Memory B cell (primary cell): ENCODE measurements at places on chromosomes 16 and 17.

DNA sequence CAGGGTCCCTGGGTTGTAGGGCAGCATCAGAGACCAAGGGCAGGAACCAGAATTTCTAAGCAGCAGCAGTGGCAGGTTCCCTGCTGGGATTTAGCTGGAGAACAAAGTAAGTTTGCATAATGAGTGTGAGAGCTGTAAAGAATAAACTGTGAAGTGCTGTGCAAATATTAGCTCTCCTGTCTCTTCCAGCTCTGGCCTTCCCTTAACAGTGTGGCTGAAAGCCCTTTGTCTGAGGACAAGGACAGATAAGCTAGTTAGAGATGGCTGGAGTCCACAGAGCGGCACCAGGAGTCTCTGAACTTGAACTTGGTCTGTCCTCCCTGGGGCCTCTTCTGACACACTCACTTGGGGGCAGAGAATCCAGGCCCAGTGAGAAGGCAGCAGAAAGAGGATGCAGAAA is 98.2 kb upstream of the WSCD1 start:
- DNase-seq: no peak

- no peak for DNase-seq
These were observed 27.3 kb downstream of the COX4I1 start for GRCh38 chr16:85826686-85827247.

GRCh38 chr17:47760409-47761140 is 27.5 kb downstream of the TBX21 start:
- no peak for DNase-seq

- no peak for DNase-seq
These were observed at the start of gene PRR35 for GRCh38 chr16:560204-560700. TSS of gene PRR35 (plus strand) at chr16:560394. CDS start at chr16:563295, 2,901 bp downstream.

DNA sequence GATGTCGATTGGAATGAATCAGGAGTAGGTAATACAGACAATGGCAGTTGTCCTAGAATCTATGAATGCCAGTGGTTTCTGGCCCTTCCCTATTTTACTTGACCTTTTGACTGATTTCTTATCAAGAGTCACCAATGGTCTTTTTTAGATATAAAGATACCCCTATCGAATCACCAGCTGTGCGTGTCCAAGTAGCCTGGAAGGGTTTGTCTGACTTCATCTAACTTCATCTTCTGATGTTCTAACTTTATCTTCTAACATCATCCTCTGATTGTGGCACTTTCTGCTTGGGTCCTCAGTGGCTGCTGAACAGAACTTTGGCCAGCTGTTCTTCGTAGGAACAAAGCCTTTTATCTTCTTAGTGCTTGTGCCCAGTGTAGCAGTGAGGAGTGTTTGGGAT is 129.7 kb downstream of the MSI2 start:
- no peak for DNase-seq

GRCh38 chr16:81902025-81902424 is 109.2 kb downstream of the SDR42E1 start:
- no peak for DNase-seq

DNA sequence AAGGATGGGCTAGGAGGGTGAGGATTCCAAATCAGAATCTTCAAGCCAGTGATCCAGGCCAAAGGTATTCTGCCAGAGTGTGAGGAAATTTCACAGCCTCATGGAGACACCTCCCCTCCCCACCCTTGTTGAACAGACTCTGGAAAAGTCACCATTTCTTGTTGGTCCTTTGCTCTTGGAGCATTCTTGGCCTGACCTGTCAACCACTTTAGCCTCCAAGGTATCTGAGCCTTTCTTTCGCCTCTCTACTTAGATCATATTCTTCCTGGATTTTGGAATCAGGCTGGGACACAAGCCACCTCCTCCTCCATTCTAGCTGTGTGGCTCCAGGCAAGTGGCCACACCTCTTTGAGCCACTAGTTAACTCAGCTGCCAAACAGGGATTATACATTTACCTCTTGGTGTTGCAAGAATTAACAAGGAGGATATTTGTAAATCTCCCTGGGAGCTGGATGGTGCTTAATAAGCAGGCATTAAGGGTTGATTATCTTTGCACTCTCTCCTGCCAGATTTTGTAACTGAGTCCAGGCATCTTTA is 193.5 kb downstream of the WWOX start:
- no peak for DNase-seq

DNA sequence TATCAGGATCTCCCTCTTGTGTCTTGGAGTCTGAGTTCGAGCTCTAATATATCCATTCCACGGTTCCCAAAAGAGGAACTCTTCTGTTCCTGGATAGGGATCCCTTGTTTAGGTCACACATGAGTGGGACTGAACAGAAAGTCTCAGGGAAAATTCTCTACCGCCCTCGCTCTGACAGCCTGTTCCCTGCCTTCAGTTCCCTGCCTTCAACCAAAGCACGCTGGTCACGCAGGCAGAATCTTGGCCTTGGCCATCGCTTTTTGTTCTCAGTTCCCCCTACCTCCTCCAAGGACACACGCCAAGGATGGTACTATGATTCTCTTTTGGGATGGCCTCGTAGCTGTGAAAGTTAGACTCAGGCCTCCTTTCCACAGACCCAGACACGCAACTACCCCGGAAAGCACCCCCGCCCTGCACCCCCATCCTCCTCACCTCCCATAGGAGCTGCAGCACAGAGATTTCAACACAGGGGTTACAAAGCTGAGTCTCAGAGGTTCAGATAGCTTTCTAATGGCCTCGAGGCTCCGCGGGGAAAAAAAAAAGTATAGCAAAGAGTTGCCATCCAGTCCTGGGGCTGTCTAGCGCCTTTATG is 1.5 kb upstream of the SHISA6 start:
- DNase-seq: no peak

GRCh38 chr17:65678546-65678945 is 117.1 kb upstream of the AXIN2 start:
- DNase-seq: no peak

- DNase-seq: no peak
These were observed 161.4 kb downstream of the SDK2 start for GRCh38 chr17:73482894-73483293.

- no peak for DNase-seq
These were observed 860 bp upstream of the DCAF7 start for GRCh38 chr17:63549289-63549945.

GRCh38 chr17:33561569-33562334 is 268.7 kb upstream of the ASIC2 start:
- DNase-seq: no peak

- DNase-seq: no peak
These were observed 44.4 kb upstream of the ARL4D start for GRCh38 chr17:43354371-43354770.

DNA sequence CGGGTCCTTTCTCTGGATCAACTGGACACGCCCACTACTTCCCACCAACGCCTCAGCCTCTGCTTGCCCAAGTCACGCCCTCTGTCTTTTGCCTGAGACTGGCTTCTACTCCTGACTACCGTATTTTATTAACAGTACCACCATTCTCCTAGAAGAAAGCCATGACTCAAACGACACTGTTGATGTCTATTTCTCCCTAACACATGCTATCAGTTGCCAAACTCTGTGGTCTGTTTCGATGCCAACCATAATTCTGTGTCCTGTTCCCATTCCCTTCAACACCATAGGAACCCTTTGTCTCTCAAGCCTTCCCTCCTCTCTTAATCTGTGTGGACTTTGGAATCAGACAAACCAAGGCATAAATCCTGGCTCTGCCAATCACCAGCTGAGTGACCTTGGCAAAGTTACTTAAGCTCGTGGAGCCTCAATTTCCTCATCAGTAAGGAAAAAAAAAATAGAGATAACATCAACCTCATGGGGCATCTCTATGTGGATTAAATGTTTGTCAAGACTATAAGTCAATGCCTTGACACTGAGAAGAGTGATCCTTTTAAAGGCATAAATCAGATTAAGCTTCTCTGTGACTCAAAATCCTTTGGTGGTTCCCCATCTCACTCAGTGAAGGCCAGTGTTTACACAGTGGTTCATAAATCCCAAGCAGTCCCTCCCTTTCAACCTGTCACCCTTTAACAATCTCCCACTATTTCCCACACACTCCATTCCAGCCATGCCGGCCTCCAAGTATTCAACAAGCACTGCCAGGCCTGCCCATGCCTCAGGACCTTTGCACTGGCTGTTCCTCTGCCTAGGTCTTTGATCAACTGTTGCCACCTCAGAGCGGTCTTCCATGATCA is 45.6 kb downstream of the ERN1 start:
- DNase-seq: no peak

- no peak for DNase-seq
These were observed 1.3 kb downstream of the CCDC102A start for GRCh38 chr16:57534881-57535658.

DNA sequence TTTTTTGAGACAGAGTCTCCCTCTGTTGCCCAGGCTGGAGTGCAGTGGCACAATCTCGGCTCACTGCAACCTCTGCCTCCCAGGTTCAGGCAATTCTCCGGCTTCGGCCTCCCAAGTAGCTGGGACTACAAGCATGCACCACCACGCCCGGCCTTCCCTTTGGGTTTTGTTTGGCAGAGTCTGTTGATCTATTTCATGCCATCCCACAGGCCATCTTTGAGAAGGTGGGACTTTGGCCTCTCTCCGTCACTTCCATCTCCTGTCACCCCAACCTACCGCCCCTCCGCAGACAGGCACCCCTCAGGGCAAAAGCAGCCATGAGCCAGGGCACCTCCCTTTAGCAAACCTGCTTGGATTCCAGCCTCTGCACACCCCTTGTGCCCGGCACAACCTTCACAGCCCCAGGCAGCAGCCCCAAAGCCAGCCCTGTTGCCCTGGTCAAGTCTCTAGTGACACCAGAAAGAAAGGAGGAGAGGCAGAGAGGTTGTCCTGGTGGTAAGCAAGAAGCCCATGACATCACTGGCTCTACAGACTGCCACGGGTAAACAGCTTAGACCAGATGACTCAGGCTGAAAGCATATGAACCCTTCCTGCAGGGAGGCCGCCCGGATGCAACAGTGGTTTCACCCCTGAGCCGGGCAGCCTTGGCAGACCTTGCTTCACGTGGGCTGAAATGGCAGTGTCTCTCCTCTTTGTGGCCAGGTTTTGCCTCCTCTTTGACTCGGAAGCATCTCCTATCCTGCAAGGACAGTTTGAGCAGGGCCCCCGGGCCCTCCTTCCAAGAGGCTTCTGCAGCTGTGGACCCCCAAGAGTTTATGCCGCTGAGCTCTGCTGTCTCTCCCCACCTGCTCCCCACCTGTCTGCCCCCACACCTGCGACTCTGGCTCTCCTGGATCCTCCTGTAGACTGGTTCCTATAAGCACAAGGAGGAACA is 8.1 kb upstream of the TIMP2 start:
- DNase-seq: no peak

DNA sequence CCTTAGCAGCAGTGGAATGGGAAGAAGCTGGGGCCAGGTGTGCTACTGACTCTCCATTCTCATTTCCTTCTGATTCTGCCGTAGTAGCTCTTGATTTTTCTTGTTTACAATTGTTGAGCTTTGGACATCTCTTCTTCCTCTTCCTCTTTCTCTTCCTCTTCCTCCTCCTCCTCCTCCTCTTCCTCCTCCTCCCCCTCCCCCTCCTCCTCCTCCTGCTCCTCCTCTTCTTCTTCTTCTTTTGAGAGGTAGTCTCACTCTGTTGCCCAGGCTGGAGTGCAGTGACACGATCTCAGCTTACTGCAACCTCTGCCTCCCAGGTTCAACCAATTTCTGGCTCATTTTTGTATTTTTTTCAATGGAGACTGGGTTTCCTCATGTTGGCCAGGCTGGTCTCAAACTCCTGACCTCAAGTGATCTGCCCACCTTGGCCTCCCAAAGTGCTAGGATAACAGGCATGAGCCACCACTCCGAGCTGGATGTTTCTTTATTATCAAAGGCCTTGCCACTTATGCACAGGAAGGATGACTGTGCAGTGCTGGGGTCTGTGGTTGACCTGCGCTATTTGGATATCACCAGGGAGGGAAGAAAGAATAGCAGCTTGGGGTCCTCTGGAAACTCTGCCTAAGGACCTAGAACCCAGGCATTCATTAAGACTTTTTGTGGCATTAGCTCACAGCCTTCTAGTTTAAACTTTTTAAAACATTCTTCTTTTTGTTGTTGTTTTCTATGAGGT is 127.8 kb upstream of the KCNJ16 start:
- no peak for DNase-seq

DNA sequence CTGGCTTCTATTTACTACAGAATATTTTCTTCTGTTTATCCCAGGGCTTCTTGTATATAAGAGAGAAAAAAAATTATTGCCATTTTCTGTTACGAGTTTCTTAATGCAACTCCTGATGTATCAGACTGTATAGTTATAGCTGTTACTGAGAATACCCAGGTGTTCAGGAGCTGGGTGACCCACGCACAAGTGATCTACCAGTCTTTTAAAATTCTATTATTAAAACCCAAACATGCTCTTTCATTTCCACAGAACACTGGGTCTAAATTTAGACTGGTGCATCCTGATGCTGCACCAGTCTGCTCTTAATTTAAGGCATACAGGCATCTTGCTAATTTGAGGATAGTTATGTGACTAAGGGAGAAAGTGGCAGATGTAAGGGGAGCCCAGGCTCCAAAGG is 31.2 kb upstream of the NLRP1 start:
- no peak for DNase-seq

GRCh38 chr16:29975811-29976511 is 2.3 kb downstream of the TAOK2 start:
- DNase-seq: no peak

DNA sequence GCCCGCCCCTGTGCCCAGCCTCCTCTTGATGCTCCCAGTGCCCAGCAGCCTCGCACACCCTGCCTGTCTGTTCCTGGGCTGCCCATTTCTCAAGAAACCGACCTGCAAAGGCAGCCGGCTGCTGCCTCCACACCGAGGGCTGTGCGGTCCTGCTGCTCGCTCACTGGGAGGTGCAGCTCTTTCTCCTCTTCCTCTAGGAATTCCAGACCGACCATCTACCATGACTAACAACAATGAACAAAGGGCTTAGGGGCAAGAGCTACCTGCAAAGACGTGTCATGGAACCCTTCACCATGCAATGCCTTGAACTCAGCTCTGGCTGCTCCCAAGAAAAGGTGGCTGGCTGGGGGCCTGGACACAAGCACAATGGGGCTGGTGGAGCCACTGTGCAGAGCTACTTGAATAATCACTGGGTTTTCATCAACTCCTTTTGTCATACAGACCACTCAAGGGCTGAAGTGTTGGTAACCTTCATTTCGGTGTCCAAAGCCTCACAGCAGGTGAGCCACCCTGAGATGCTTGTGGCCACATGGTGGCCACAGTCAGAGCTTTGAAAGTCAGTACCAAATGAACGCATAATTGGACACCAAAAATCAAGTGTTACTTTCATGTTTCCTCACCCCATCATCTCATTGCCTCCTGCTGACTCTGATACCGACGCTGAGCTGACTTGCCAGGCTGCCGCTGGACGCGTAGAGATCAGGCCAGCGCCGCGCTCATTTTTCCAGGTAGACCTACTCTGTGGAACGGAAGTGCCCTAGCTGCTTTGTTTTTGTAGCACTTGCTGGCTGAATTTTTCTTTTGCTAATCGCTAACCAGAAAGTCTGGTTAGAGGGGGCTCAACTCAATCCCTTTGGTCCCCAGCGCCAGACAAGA is 19.8 kb downstream of the CYB561 start:
- DNase-seq: no peak
